ENCODE measurements at places on chromosomes 7 and 10.

DNA sequence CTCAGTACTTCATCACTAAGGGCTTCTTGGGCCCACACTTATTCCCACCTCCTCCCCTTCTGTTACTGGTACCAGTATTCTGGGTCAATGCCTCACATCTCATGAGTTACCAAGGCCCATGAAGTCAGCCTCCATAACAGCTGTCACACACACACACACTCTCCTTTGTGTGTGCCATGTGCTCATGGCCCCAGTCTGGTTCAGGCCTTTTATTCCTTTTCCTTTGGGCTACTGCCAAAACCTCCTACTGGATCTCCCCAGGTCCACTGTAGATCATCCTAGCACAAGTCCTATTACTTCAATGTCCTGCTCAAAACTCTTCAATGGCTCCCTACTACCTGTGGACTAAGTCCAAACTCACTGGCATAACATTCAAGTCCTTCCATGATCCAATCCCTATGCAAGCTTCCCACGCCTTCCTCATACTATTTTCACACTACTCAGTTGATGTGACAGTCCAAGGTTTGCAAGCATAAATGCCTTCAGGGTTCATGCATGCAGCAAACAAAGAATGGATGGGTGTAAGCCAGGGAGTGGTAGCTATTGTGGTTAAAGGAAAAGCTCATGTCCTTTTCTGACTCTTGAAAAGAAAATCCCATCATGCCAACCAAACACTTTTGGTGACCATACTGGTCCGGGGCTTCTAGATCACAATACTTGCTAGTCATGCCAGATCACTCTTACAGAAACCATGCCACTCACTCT lies 68.1 kb downstream of the CCDC6 start:
- DNase-seq = no peak

DNA sequence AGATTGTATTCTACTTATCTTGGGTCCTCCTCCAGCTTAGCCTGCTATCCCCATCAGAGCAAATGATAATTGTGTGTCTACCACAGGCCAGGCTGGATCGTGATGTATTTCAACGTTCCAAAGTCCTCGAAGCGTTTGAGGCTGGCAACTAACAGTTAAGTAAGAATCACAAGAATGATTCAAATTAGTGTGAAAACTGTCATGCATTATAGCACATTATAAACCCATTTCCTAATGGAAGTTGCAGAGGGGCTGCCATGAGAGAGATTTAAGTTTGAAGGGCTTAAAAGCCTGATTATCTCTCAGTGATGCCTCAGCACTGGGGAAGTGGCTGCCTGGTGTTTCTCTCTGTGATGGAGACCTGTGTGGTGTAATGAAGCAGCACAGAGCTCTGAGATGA lies 119.1 kb downstream of the FRMD4A start:
- DNase-seq = no peak

- DNase-seq = no peak
Measured at GRCh38 chr7:74288034-74288881, 949 bp upstream of the CLIP2 start.

GRCh38 chr7:105635197-105635596 lies 53.9 kb upstream of the EFCAB10 start:
- DNase-seq = no peak

- no peak for DNase-seq
Measured at GRCh38 chr10:103657061-103657591, 163.6 kb downstream of the NEURL1 start.

DNA sequence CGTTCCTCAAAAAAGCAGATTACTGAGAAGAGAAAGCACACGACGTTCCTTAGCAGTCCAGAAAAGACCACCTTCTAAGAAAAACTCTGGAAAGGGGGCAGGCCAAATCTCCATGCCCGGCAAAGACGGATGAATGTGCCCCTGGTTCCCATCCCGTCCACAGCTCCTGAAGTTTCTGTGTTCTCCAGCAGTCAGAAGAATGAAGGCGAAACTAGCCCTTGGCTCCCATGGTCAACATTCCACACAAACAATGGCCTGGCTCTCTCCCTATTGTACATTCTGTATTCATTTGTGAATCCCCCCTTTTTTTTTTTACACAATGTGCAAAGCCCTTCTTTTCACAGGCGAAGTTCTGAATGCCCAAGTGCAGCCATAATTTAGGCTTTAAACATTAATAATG lies 5.3 kb downstream of the CTBP2 start:
- DNase-seq = no peak

- no peak for DNase-seq
Measured at GRCh38 chr10:52145636-52146035, 168.4 kb upstream of the DKK1 start.

GRCh38 chr10:74755273-74755672 lies 71.1 kb upstream of the KAT6B start:
- DNase-seq = no peak

All from NCI-H1417 (cell line).